Gastrocnemius medialis (tissue), 4 donors: ENCODE measurements at places on chromosomes 3 and 15.
A peak's percentile ranks its signal among the peaks of the same experiment; 100 is the strongest.

GRCh38 chr3:170049146-170050000 lies 11.6 kb downstream of the GPR160 start:
- no peak for DNase-seq

DNA sequence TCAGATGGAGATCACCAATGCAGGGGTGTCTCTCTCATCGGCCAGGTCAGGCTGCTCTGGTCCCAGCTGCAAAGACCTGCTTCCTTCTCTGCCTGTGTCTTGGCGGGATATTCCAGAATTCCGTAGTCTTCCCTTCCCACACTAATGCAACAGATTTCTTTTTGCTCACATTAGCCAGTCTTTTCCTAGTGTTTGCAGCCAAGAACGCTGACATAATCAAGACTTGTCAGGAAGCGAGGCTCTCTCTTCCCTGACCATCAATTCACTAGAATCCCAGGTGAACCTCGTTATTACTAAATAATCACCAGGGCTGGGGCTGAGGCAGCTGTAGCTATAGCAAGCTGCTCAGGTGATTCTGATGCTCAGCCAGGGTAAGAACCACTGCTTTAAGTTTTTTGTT lies 43.2 kb upstream of the ACKR4 start:
- no peak for DNase-seq

DNA sequence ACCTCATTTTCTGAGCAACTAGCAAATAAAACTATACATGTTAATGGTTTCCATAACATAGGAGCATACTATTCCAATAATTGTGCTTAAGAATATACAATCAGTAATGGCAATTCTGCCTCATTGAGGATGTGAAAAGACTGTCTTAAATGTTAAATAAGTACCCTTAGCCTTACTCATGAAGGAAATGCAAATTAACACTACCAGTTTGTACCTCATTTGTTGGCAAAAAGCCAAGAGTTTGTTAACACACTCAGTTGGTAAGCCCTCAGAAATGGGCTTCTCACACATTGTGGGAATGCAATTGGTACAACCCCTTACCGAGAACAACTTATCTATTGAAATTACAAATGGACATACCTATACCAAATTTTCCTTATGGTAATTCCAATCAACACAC lies 9.2 kb upstream of the STT3B start:
- no peak for DNase-seq

GRCh38 chr3:143685491-143685890 lies 162.8 kb downstream of the SLC9A9 start:
- no peak for DNase-seq

DNA sequence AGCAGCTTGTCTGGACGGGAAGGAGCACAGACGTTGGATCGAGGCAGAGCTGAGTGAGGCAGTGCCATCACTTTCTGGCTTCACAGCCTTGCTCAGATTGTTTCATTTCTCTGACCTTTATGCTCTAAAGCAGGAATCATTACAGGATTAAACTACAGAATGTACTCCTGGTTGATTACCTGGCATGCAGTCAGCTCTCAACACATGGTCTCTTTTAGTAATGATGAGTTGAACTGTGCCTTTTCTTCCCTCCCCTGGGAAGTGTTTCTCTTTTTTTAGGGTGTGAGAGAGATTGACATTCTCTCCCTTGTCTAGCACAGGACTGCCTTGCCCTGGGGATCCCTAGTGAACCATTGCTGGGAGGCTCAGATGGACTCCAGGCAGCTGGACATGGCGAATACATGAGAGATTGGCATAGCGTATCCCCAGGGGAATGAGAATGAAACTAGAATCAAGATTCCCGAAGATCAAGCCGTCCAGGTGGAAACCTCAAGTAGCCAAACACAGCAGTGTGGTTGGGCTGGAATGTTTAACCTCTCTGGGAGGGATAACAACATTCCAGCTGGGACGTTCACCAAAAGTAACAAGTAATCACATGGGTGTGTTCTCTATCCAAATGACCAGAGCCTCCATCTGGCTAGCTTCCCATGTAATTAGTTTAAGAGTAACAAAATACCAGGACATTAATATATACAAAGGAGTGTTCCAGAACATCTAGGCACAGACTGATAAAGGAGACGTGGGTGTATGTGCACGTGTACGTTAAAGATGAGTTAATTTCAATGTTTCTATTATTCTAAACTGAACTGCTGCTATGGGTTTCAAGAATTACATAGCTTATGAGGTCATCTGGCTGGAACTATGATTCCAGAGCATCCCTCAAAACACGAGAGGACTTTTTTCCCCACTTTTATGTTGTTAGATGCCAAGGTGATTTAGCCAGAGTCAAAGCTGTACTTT lies 118.6 kb upstream of the NR2E3 start:
- peak; percentile 8 for DNase-seq

DNA sequence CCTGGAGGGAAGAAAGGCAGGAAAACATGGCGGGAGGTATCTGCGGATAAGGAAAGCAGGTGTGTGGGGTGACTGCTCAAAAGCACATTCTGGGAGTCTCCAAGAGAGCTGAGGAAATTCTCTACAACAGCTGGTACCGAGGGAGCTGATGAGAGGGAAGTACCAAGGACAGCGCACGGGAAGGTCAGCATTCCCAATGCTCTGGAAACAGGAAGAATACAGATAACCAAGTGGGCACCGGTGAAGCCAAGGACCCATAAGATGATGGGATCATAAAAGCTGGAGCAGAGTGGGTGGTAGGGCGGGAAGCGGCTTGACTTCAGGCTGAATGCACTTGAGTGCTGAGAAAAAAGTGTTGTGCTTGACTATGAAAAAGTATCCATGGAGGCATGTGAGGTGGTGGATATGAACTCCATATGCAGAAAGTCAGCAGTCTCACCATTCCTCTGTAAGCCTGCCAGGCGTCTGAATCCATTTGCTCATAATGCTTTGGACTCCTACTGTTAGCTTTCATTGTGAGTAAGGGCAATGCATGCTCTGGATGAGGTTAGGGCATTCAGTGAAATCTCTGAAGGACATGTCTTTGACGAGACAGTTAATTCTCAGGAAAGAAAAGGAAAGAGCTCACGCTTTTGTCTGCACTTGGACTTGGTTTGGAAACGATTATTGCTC lies 215.5 kb downstream of the NR1D2 start:
- no peak for DNase-seq
